Stimulated activated CD4-positive, alpha-beta T cell treated with anti-CD3 and anti-CD28 coated beads, Interleukin-12 subunit alpha, Interleukin-12 subunit beta, amount 100 ng/mL, for 48 hours (primary cell): ENCODE measurements at places on chromosomes 6 and 20.
A peak's percentile ranks its signal among the peaks of the same experiment; 100 is the strongest.

GRCh38 chr6:27866357-27867050 lies 45.7 kb downstream of the OR2B2 start:
- DNase-seq, result peak; percentile 55

GRCh38 chr6:157264701-157265100 lies 58.6 kb downstream of the TMEM242 start:
- DNase-seq, result no peak

DNA sequence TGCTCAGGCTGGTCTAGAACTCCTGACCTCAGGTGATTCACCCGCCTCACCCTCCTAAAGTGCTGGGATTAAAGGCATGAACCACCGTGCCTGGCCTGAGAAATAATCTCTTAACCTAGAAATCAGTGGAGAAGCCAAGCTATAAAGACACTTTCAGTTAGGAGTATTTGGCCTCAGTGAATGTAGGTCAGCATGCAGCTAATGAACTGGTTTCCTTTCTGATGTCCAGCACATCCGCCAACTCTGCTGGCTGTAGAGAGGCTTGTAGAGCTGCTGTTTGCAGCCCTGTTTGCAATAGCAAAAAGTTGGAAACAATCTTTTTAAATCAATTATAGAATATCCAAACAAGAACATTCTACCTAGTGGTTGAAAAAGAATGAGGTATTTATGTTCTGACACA lies 42.4 kb upstream of the ELOVL5 start:
- DNase-seq, result no peak

DNA sequence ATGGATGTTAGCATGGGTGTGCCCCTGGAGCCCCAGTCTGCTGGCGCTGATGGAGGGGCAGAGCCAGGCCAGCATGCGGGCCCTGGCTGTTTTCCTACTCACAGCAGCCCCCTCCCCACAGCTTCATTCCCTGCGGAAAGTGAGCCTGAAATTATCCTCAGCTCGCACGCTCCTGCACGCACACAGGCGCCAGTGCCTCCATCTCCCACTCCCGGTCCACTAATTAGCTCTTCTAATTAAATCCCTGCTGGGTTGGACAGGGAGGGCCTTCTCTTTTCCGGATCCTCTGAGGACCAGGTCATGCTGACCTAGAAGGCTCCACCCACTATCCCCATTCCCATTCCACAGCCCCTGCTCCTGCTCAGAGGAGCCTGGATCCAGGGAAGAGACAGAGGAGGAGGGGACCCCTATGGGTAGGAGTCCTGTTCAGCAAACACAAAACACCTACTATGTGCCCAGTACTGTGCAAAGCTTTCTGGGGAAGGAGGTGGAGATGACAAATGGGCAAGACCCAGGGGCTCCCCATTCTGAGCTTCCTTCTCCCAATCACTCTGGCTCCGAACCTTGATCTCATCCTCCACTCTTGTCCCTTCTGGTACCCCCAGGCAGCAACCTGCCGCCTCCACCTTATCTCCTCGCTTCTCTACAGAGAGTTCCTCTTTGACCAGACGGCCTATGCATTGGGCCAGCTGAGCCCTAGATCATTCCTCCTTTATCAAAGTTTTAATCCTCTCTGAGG lies 70.2 kb upstream of the CCDC167 start:
- no peak for DNase-seq

GRCh38 chr6:121430514-121431460 lies 4.7 kb upstream of the GJA1 start:
- DNase-seq, result no peak

GRCh38 chr6:30707281-30707850 lies 9.7 kb downstream of the MDC1 start:
- no peak for DNase-seq

GRCh38 chr6:54419885-54420284 lies 111.6 kb downstream of the TINAG start:
- no peak for DNase-seq

- DNase-seq, result no peak
Measured at GRCh38 chr6:79864421-79864820, 82.9 kb downstream of the ELOVL4 start.

DNA sequence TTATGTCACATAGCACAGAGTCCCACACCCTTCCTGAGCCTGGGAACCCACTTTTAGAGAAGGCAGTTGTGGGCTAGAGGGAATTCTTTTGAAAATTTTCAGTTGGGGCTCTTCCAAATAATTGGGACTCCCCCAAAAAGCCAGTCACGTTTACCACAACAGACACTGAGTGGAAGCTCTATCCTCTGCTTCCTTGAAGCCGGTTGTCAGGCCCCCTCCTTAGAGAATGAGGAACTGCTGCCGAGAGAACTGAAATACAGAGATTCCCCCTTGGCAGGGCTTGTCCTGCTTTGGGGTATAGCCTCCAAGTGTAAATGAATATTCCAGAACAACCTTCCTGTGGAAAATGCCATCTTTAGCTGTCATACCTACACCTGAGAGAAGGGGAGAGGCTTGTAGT lies 2.7 kb upstream of the JAG1 start:
- no peak for DNase-seq

DNA sequence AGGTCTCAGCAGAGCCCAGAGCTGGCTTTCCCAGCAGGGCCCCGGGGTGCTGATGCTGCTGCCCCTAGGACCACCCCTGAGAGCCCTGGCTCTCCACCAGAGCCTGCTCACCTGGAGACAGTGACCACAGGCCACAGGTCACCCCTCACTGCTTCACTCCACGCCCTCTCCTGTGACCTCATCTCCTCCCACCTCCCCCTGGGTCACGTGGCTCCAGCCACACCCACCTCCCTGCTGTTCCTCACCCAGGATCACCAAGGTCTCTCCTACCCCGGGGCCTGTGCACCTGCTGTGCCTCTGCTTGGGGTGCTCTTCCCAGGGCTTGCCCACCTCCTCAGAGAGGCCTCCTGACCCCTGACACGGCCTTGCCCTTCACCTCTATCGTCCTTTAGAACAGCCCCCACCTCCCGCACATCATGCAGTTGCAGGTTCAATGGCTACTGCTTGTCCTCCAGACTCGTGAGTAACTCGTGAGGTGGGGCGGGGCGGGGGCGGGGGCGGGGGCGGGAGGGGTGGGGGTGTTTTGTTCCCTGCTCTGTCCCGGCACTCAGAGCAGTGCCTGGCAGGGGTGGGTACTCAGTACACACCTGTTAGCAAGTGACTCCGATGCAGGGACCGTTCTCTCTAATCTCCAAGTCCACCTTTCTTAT lies 468.0 kb downstream of the PREX1 start:
- no peak for DNase-seq

- no peak for DNase-seq
Measured at GRCh38 chr6:163444077-163444476, 29.6 kb downstream of the QKI start.

GRCh38 chr6:119348096-119348747 lies 1.3 kb downstream of the MAN1A1 start:
- DNase-seq, result peak; percentile 11
